ENCODE measurements at places on chromosomes 16 and 17.

DNA sequence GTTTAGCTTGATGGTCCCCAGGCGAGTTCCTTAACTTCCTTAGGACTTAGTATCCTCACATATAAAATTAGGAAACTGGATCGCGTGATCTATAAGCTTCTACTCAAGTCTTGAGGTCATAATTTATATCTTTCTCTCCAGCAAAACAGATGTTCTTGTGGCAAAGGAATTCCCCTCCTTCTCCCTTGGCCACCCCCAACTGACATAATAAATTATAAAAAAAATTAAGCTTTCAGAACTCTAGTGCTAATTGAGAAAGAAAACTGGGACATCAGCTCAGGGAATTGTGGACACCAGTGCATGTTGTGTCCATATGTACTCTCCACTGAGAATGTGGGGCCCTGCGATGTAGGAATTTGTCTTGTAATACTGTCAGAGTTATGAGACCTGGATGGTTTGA is 13.5 kb downstream of the GNAO1 start:
- H3K4me3 ChIP-seq: no peak overlapping the region
- H3K27me3 ChIP-seq: no peaks in the 10 kb centered on the region
- H3K4me1 ChIP-seq: no peaks in the 10 kb centered on the region

GRCh38 chr16:80969114-80969484 is 37.6 kb downstream of the CMC2 start:
- no peaks in the 10 kb centered on the region for H3K36me3 ChIP-seq
- no peak for DNase-seq
- H3K4me3 ChIP-seq: no peak overlapping the region
- no peaks in the 10 kb centered on the region for H3K27me3 ChIP-seq
- H3K4me1 ChIP-seq: no peaks in the 10 kb centered on the region

DNA sequence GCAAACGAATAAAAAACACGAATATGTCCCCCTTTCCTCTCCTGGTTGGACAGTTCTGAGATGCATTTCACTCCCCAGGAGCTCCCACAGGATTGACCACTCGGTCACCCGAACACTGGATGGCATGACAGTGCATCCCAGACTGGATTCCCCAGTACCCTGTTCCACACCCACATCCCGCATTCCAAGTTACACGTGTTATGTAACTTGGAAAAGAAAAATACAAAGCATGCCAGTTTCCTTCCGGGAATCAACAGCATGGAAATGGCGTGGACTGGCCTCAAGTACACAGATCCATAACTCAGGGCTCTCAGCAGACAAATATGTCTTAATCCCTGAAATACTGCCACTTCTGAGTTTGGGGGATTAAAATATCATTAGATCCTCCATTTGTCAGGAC is 12.6 kb upstream of the KLHL36 start:
- H3K4me1 ChIP-seq: no peaks in the 10 kb centered on the region
- DNase-seq: no peak
- no peaks in the 10 kb centered on the region for H3K36me3 ChIP-seq
- no peaks in the 10 kb centered on the region for H3K27me3 ChIP-seq

GRCh38 chr17:16428098-16428882 is 12.9 kb downstream of the TRPV2 start:
- no peaks in the 10 kb centered on the region for H3K36me3 ChIP-seq
- H3K4me3 ChIP-seq: no peak overlapping the region
- H3K27me3 ChIP-seq: no peaks in the 10 kb centered on the region

DNA sequence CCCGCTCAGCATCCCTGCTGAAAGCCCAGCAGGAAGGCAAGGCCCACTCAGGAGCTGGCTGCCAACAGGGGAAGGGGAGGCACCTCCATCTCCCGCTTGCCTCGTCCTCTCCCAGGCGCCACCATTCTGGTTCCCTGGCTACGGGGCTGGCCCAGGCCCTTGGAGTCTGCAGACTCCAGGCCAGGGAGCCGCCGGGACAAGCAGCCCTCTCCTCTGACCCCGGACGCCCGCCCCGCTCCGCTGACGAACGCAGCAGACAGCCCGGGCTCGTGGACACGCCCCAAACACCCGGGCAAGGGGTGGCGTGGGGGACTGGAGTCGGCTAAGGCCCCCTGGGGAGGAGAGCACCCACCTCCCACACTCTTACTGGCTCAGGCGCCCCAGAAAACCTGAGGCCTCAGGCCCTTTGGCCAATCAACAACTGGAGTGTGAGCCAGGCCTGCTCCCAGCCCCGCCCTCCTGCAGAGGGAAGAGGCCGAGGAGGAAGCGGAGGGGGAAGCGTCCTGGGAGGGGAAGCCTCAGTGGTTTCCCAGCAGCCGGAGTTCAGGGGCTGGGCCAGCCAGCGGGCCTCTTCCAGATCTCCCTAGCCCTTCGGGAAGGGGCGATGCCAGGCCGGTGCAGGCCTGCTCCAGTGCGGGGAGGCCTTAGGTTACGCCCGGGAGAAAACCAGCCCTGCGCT is 4.2 kb downstream of the MNT start:
- H3K36me3 ChIP-seq: no peaks in the 10 kb centered on the region
- peak overlapping the region; percentile 98 for H3K27ac ChIP-seq
- H3K27me3 ChIP-seq: no peaks in the 10 kb centered on the region
- H3K4me1 ChIP-seq: peaks cover 50% of the 10 kb centered on the region
- DNase-seq: peak; percentile 98

Measured in cardiac muscle cell (in vitro differentiated cells and primary cell).